HEK293T (cell line): ENCODE measurements at places on chromosomes 11 and 22.

DNA sequence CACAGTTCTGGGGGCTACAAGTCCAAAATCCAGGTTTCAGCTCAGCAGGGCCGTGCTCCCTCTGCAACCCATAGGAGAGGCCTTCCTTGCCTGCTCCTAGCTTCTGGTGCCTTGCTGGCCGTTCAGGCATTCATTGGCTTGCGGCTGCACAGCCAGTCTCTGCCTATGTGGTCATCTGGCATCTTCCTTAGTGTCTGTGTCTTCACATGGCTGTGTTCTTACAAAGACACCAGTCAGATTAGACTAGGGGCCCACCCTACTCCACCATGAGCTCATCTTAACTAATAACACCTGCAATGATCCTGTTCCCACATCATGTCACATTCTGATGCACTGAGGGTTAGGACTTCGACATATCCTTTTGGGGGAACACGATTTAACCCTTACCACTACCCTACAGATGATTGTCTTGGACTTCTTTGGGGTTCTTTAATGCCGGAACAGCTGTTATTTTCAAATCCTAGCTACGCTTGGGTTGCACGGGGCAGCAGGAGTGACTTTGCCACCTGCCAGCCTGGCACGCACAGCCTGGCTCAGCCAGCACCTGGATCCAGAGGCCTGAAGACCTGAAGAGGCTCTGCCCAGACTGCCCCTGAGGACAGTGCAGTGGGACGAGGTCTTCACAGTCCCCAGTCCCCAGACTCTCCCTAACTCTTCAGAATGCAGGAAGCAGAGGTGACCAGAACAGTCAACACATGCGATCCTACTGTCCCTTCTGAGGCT is 7.7 kb upstream of the NEAT1 start:
- DNase-seq = no peak

- DNase-seq = no peak
Observed at GRCh38 chr11:119258983-119259382, 52.8 kb downstream of the CBL start.

GRCh38 chr11:46134540-46134939 is 13.3 kb upstream of the PHF21A start:
- DNase-seq = peak; percentile 31

DNA sequence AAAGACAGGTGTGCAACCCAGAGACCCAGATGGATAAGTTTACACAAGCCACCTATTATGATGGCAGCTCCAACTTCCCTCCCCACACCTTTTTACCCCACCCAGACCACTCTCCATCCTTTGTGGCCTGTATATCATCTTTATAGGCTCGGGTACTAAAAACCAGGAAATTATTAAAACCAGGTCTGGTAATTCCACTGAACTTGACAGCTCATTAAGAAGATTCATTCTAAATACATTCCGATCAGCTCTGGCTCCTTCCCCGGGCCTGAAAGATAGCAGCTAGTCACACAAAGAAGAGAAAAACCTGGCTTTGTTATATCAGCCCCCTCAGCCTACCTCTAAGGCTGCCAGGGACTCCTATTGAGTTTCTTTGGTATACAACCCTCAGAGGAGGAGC is 67.9 kb upstream of the API5 start:
- no peak for DNase-seq

- DNase-seq = no peak
Observed at GRCh38 chr11:101707477-101707876, 123.7 kb upstream of the TRPC6 start.

GRCh38 chr11:61691380-61692156 is 11.4 kb downstream of the DAGLA start:
- no peak for DNase-seq

GRCh38 chr11:12156301-12157140 is 46.1 kb downstream of the MICAL2 start:
- no peak for DNase-seq

GRCh38 chr22:46050916-46051614 is 74.1 kb upstream of the WNT7B start:
- DNase-seq = no peak

DNA sequence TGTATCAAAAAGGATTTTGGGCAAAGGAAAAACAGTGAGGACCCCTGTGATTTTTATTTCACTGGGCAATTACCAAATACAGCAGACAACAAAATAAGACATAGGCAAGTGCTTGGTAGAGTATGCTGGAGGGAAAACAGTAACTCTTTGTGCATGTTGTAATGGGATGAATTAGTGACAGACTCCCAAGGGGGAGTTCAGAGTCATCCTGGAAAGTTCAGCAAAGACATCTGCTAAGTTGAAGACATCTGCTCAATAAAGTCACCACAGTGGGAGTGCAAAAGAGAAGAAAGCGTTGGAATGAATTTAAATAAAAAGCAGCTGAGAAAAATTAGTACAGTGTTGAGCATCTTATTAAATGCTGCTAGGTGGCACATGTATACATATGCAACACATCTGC is 378.8 kb upstream of the ISX start:
- DNase-seq = no peak
